ENCODE measurements at places on chromosomes 6 and 20.

GRCh38 chr6:27078734-27079357 is 168.7 kb upstream of the PRSS16 start:
- peak; percentile 43 for DNase-seq

DNA sequence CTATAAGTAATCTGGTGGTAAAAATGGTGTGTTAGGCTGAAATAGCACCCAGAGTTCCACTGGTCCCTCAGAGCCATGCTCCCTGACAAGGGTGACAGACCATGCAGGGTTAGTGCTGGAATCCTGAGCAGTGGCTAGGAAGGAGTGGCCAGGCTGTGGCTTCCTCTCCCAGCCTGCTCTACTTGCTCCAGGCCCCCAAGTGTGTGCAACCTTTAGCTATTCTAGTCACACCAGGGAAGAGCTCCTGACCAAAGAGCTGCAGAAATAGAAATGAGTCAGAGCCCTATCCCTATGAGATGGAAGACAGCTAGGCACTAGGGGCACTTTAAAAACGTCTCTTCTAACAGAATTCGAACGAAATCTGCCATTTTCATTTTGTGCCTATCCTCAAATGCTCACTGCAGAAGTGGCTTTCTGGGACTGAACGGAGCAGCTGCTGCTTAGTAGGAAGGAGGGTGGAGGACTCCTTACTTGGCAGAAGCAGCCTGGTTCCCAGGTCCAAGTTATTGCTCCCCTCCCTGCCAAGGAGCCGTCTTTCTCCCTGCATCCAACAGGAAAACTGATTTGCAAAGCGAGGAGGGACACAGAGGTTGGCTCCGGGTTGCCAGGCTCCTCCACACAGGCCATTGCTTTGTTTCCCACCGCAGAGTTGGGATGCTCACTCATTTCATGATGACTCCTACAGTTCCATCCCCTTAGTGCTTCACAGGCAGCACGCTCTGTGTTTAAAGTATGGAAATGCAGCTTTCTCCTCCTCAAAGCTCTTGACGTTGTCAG is 754.5 kb downstream of the C6orf118 start:
- DNase-seq = no peak

GRCh38 chr6:135037541-135037940 is 17.1 kb downstream of the HBS1L start:
- no peak for DNase-seq

DNA sequence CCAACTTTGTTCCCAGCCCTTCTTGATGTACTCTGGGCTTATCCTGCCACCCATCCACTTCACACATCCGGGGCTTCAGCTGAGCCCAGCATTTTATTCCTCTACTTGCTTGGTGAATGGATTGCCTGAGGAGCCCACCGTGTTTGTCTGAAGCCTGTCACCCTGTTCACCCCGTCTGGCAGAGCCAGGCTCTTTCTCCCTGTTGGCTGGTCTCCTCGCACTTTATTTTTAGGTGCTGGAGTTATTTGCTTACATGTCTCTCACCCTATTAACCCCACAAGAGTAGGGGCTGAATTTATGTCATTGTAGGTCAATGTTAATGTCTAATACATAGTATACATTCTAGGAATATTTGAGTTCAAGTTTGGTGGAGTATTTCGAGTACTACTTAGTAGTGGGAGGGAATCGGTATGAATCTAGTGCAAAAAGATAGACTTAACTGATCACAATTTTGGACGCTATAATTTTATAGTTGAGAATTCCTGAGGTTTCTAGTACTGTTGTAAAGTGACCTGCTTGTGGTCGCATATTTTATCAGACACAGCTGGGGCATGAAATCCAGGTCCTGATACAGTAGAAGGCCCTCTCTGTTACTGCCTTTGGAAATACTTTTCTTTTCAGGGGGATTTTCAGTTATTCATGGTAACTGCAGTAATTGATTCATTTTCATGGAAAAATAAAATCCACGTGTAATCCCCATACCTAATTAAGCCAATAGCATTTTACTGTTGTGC is 10.8 kb downstream of the JARID2 start:
- DNase-seq = no peak

GRCh38 chr6:151196555-151196954 is 43.2 kb upstream of the AKAP12 start:
- no peak for DNase-seq

DNA sequence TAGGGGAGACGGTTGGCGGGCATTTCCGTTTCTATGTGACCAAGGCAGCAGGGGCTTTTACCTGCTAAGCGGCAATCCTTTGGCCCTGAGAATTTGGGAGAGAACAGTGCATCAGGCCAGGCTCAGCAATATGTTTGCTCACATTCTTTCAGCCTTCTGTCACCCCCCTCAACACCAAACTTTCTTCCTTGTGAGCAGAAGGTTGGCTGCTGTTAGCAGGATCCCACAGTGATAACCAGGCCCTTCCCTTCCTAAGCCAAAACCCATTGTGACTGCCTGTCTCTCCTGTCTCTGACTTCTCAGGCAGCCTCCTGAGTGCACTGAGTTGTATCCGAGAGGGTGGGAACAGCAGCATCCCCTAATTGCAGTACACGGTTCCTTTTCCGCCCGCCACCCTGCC is 43.7 kb downstream of the STK35 start:
- no peak for DNase-seq

DNA sequence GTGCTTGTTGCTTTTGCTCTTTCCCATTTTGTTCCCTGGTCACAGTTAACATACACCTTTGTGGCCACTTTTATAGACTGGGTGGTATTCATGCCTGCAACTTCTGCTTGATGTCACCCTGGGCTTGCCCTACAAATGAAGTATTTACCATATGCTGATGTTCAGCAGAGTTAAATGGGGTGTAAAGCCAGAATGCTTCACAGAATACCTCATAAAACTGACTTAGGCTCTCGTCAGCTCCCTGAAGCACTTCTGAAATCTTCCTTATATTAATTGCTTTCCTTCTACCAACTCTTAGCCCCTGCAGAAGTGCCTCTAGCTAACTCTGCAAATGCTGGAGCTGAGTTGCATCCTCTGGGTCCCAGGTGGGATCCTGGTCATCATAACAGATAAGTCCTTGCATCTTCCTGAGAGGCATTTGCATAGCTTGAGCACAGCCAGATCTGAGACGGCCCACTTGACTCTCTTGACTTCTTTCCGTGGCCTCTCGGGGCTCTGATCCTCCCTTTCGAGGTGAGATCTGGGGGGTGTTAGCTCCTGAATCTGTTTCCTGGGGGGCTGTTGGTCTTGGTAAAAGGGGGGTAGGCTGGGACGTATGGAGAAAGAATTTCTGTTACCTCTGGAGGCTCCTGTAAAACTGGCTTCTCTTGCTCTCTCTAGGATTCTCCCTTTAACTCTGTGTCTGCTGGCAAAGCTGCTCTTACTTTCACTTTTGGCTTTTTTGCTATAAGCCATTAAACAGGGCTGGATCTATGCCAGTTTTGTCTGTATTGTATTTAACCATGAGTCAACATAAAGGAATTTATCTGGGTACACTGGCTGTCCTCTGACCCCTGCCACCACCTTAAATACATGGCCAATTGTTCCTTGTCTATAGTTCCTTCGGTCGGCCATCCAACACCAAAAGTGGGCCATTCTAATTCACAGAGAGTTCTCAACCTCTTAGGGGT is 223.0 kb upstream of the SYNCRIP start:
- DNase-seq = no peak

GRCh38 chr6:82144007-82144851 is 103.3 kb downstream of the IBTK start:
- DNase-seq = peak; percentile 15

- no peak for DNase-seq
These were observed 11.5 kb upstream of the TENT5A start for GRCh38 chr6:81763968-81764367.

DNA sequence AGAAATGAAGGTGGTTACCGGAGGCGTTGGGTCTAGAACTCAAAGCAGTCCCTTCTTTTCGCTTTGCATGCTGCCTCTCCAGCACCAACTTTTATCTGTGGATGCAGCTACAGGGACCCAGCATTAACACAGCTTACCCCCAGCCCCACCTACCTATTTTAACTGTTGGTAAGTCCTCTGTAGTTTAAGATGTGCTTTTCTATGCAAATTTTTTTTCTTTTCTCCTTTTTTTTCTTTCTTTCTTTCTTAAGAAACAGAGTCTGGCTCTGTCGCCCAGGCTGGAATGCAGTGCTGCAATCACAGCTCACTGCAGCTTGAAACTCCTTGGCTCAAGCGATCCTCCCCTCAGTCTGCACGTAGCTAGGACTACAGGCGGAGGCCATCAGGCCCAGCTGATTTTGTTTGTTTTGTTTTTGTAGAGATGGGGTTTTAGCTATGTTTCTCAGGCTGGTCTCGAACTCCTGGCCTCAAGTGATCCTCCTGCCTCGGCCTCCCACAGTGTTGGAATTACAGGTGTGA is 6.5 kb upstream of the USP45 start:
- no peak for DNase-seq

- DNase-seq = no peak
These were observed 19.7 kb upstream of the UST start for GRCh38 chr6:148727104-148727503.

DNA sequence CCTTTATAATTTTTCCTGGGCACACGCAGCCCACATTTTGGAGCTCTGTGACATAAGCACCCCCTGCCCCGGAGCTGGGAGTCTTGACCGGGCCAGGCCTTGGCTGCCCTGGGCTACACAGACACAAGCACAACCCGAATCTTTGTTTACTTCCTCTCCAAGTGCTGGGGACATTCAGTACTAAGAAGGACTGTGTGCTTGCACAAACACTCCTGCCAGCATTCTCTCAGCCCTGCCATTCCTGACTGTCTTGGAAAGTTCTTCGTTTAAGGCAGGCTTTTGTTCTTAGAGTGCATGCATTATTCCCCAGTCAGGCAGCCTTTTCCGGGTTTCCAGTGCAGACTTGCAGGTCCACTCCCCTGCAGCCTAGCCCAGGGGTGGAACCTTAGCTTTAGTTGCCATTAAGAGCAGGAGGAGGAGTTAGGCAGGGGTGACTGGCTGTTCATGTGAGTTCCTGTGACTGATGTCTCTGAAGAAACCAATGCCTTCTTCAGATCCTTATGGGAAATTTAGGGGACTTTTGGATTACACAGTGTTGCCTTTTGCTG is 28.6 kb downstream of the FOXO3 start:
- no peak for DNase-seq

- DNase-seq = no peak
These were observed 219.7 kb downstream of the ZMYND8 start for GRCh38 chr20:47136782-47137181.

GRCh38 chr20:5215672-5216304 is 89.0 kb downstream of the CDS2 start:
- DNase-seq = no peak

GRCh38 chr6:70149209-70149788 is 153.6 kb downstream of the COL9A1 start:
- DNase-seq = no peak

- no peak for DNase-seq
These were observed 182.0 kb downstream of the PHACTR1 start for GRCh38 chr6:12898603-12899002.

All from GM10248 (cell line).